ENCODE measurements at places on chromosomes 12 and 14.

GRCh38 chr12:58915634-58916033 is 4.7 kb downstream of the LRIG3 start:
- peak; percentile 78 for DNase-seq

- DNase-seq = no peak
Measured at GRCh38 chr14:71430678-71431376, 501.4 kb upstream of the RGS6 start.

GRCh38 chr12:53860426-53861345 is 77.9 kb upstream of the HOXC13 start:
- no peak for DNase-seq

GRCh38 chr14:68392393-68393141 is 400.3 kb downstream of the ZFP36L1 start:
- no peak for DNase-seq

DNA sequence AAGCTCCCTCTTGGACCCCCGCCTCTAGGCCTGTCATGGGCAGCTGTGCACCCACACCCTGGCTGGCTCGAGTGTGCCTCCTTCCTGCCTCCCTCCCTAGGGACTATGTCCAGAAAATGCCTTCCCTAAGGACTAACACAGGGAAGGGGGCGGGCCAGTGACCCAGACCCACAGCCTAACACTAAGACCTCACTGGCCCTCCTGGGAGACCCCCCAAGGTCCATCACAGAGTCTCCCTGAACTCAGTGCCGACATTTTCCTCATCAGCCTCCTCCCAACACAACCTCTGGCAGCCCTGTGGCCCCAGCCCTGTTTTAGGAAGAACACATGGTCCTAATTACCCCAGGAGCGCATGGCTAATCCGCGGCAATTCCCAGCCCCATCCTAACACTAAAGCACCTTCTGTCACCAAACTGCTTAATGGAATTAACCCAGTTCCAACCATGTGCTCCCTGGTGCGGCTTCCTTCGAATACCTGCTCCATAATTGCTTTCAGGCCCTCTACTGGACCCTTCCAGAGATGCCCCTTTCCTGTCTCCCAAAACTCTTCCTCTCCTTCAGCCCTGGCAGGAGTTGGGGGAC is 5.6 kb downstream of the MSI1 start:
- no peak for DNase-seq

DNA sequence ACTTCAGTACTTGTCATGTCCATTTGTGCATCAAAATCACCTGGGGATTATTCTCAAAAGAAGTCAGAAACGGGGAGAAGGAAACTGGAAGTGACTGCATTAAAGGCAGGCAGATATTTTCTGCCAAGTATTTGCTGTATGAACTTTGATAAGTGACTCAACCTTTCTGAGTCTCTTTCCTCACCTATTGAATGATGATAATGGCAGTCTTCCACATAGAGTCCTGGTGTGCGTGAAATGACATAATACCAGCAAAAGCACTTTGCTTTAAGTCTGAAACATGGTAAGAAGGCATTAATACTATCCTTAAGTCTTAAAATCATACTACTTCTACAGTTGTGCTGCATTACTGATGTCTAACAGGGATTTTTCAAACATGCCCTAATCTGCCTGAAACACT is 278.5 kb downstream of the ADAMTS20 start:
- DNase-seq = no peak

GRCh38 chr14:72740966-72741825 is 152.7 kb downstream of the DPF3 start:
- peak; percentile 15 for DNase-seq

- DNase-seq = no peak
Measured at GRCh38 chr14:72625689-72626088, 268.2 kb downstream of the DPF3 start.

GRCh38 chr12:62647586-62647985 is 181.0 kb downstream of the MON2 start:
- DNase-seq = no peak

- DNase-seq = no peak
Measured at GRCh38 chr12:99914206-99914605, 70.5 kb downstream of the ANKS1B start.

GRCh38 chr12:89951050-89951693 is 242.5 kb upstream of the ATP2B1 start:
- no peak for DNase-seq

- no peak for DNase-seq
Measured at GRCh38 chr12:96049101-96049500, 13.7 kb upstream of the LTA4H start.

- no peak for DNase-seq
Measured at GRCh38 chr12:1313906-1314305, 280.5 kb downstream of the FBXL14 start.

DNA sequence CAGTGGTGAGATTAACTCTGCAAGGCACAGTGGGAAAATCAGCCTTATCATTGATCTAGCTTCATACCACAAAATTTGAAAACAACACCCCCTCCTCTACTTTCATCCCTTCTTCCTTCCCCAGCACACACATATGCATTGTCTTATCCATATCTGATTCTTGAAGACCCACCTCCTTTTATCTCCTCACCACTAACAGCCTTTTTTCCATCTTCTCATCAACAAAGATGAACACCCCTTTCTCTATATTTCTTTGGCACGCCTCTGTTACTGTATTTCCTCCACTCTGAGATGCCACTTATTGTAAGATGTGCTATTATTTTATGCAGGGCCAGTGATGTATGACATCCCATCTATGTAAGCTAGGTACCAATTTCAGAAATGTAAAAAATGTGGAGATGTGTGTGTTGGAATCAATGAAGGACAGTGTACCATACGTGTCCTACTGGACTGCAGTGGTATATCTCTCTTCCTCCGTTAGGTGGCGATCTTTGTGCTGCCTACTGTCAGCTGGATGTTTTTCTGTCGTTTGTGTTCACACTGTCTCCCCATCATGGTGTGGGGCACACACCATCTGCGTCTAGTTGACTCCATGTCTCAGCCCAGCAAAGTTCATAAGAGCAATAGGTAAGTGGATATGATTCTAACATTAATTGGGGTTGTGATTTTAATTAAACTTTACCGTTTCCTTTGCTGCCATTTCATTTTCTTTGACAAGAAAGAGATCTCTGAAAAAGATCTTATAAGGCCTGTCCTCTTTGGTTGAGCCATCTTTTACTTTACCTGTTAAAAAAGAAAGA is 24.0 kb downstream of the CCDC38 start:
- DNase-seq = no peak

All from right forelimb (tissue), 1 donor.